SK-MEL-5 (cell line): ENCODE measurements at places on chromosomes 13 and 19.

DNA sequence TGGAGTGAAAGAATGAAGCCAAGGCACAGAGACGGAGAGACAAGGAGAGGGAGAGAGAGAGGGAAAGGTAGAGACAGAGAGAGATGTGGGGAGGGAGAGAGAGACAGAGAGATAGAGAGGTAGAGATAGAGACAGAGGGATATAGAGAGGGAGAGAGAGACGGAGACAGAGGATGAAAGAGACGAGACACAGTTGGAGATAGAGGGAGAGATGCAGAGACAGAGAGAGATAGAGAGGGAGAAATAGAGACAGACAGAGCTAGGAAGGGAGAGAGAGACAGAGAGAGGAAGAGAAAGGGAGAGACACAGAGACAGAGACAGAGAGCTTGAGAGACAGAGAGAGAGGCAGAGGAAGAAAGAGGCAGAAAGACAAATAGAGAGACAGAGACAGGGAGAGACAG is 4.5 kb upstream of the CSNK1G2 start:
- no peak for DNase-seq

GRCh38 chr13:27783111-27783510 is 9.2 kb upstream of the GSX1 start:
- peak; percentile 37 for DNase-seq

DNA sequence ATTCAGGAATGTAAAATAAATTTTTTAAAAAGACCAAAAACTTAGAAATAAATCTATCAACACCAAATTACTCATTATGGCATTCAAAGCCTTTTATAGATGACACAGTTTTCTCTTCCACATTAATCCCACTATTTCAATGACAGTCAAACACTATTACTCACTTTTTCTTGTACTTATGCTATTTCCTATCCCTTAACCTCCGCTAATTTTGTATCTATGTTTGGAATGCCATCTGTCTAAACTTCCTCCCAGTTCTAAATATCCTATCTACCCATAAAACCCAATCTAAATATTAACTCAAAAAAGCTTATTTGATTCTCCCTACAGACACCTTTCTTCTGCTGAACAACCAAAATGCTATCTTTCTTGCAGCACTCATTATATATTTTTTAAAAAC is 203.5 kb downstream of the ENOX1 start:
- DNase-seq, result no peak

DNA sequence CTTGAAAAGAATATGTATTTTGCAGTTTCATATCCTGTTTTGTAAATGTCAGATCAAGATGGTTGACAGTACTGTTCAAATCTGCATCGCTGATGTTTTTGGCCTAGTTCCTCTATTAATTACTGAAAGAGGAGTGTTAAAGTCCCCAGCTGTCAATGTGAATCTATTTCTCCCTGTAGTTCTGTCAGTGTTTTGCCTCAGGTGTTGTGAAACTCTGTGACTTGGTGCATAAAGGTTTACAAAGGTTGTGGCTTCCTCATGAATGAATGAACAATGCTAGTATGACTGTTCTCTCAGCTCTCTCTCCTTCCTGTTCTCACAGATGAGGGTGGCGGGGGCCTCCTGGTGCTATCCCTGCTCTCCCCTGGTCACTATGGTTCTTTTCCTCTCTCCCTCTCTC is 142.4 kb downstream of the MYCBP2 start:
- peak; percentile 79 for DNase-seq

DNA sequence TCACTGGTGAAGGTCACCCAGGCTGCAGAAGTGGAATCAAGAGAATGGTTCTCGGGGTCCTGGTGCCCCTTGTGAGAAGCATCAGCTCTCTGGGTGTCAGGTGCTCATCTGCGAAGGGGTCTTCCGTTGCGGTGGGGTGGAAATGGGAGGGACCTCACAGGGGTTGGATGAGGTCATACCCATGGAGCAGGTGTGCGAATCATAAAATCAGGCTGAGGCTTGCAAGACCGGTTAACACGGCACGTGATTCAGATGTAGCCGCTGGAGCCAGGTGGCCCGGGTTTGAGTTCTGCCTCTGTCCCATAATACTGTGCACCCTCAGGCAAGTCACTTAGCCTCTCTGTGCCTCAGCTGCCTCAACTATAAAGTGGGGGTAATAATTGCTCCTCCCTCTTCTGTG is 3.9 kb upstream of the KLK15 start:
- DNase-seq, result no peak

DNA sequence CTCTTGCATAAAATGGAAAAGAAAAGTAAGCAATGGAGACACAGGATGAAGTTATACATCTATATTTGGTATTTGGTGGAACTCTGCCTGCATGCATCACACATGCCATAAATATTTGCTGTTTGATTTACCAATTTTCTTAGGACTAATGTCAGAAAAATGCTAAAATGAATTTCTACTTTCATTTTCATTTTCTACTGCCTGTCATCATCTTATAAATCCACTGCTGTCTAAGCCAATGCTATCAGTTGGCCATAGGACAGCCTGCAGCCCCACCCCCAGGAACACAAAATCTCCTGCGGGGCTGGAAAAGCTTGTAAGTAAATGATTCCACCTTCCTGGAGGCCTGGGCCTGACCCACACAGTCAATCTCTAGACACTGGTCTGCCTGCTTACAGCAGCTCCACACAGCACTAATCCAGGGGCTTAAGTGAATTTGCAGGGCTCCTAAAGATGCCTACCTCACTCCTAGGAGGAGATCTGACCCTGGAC is 122.0 kb downstream of the ENOX1 start:
- DNase-seq, result peak; percentile 39

DNA sequence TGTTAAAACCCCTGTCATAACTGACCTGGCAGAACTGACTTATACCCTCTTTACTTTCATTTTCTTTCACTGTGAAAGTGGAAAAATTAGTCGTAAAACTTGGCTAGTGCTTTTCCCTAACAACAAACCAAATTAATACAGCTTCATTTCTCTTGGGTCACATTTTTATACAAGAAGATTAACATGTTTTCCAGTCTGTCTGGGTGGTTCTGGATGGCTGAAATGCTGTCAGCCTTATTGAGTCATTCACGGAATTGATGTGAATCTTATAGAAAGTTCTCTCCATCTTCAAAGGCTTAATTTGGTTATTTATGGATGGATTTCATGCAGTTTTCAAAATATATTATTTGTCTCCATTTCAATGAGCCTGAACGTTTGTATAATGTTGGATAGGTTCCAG is 440.0 kb downstream of the KCTD12 start:
- no peak for DNase-seq

GRCh38 chr19:28960586-28960985 is 252.4 kb downstream of the UQCRFS1 start:
- peak; percentile 20 for DNase-seq

DNA sequence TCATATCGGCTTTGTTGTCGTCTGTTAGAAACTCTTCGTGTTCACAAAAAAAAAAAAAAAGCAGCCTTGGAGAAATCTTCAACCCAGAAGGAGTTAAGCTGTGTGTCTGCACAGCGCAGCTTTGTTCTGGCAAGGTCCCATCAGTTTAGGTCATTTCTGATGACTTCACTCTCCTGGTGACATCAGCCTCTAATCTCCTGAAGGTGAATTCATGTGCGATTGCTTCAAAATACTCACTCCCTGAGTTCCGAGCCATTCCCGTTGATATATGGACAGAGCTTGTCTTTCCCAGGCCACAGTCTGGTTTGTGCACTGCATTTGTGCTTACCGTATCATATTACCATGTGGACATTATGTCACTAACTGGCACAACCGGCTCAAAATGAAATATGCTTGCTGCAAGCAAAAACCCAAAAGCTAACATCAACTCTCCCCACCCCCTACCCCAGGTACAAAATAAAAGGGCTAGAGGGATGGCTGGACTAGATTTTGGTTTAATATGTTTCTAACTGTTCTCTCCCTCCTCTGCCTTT is 342.4 kb downstream of the KCNRG start:
- DNase-seq, result no peak

GRCh38 chr19:435707-436412 is 25.0 kb downstream of the SHC2 start:
- no peak for DNase-seq

GRCh38 chr19:51480590-51480989 is 2.3 kb downstream of the CEACAM18 start:
- DNase-seq, result no peak

DNA sequence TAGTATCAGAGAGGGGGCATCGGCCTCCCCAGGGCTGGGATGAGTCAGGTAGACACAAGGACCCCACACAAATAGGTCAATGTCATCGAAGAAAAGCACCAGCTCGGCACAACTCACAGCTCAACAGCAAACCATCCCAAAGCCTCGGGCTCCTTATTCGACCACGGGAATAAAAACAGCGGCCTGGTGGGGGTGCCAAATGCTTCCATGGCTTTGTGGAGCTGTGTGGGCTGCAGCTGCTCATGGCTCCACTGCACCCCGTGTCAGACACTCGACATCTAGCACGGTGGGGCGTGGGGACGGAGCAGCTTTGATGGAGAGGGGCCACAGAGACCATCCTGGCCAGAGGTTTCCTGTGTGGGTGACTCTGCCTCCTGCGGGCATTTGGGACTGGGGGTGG is 212.5 kb upstream of the SOX1 start:
- DNase-seq, result no peak

GRCh38 chr19:58001895-58002369 is 688 bp downstream of the ZNF606 start:
- DNase-seq, result no peak

GRCh38 chr19:16660763-16661479 is at the start of gene TMEM38A:
Gene TMEM38A (plus strand): TSS chr19:16661139. CDS start chr19:16661218, 79 bp downstream.
- no peak for DNase-seq

DNA sequence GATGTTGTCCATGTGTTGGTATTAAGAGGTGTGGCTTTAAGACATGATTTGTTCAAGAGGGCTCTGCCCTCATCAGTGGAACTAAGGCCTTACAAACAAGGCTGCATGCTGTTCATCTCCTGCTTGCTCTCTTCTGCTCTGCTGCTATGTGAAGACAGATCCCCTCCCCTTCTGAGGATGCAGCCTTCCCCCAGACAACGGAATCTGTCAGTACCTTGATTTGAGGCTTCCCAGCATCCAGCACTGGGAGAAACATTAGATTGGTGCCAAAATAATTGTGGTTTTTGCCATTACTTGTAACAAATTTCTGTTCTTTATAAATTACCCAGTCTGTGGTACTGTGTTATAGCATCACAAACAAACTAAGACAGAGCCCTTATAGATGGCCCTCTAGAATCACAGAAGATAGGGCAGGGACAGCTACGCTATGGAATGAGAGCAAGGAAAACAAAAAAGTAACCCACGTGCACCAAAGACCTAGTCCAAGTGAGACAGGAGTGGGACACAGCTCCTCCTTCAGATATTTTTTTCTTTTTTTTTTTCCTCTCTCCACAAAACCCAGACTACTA is 151.5 kb upstream of the RXFP2 start:
- no peak for DNase-seq

GRCh38 chr19:1522061-1522460 is 1.8 kb upstream of the PLK5 start:
- no peak for DNase-seq

- no peak for DNase-seq
Measured at GRCh38 chr19:40398417-40399131, 8.6 kb upstream of the HIPK4 start.

- no peak for DNase-seq
Measured at GRCh38 chr19:4878491-4878968, 11.1 kb upstream of the PLIN3 start.

DNA sequence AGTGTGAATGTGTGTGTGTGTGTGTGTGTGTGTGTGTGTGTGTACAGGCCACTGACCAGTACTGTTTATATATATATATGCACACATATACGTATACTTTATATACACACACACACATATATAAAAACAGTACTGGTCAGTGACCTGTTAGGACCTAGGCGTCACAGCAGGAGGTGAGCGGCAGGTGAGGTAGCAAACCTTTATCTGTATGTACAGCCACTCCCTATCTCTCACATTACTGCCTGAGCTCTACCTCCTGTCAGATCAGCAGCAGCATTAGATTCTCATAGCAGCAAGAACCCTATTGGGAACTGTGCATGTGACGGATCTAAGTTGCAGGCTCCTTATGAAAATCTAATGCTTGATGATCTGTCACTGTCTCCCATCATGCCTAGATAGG is 34.5 kb downstream of the TBC1D4 start:
- no peak for DNase-seq

DNA sequence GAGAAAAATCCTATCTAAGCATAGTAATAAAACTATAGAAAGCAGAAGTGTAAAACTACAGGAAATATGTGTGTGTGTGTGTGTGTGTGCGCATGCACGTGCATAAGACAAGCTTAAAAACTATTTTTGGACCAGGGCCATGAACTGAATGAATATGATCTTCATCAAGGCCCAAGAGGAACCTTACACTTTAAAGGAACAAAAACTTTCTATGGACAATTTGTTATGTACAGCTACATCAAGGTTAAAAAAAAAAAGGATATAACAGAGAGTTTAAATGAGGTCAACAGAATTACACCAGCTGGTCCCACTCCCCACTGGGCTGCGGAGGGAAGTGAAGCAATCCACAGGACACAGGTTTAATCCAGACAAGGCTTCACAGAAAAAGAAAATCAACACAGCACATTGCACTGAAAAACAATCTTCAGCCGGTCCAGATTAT is 151.1 kb downstream of the LHFPL6 start:
- DNase-seq, result no peak

- DNase-seq, result peak; percentile 73
Measured at GRCh38 chr19:42284066-42284501, 15.0 kb downstream of the CIC start.

- DNase-seq, result no peak
Measured at GRCh38 chr13:64709079-64709478, 2521.1 kb downstream of the PCDH9 start.

DNA sequence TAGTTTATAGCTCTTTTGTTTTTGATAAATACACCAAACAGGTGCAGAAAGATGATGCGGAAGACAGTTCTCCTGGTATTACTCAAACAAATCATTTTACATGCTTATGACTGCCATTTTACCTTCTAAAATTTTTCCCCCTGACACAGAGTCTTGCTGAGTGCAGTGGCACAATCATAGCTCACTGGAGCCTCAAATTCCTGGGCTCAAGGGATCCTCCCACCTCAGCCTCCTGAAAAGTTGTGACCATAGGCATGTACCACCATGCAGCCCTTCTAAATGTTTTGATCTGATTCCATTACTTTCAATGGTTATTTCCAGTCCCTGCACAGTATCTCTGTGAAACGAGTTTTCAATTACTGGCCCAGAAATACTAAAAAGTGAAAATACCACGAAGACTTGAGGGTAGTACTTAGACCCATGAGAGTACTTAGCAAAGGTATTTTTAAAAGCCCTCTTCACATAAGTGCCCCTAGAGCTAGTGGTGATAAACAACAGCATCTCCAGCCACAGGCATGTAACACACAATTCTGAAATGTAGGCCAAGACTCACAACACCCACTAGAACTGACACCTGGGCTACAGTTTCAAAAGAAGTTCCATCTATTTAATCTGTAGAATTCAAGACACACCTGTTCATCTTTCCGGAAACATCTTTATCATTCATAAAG is 11.3 kb downstream of the HSPH1 start:
- DNase-seq, result no peak

- DNase-seq, result no peak
Measured at GRCh38 chr13:49569993-49570689, 15.2 kb downstream of the RCBTB1 start.

- DNase-seq, result no peak
Measured at GRCh38 chr19:1840541-1841115, 7.7 kb downstream of the REXO1 start.

- DNase-seq, result peak; percentile 87
Measured at GRCh38 chr19:50679177-50680125, 30.2 kb downstream of the C19orf81 start.
